ENCODE measurements at places on chromosomes 2 and 18. TPM values are rescaled to one million over a fixed set of nuclear protein-coding genes. Genes with fewer than 3 reads are reported as not detected.

GRCh38 chr2:102041351-102041750 is 49.6 kb downstream of the IL1R2 start:
- H3K4me1 ChIP-seq = peaks cover 40% of the 10 kb centered on the region
- no peaks in the 10 kb centered on the region for H3K27me3 ChIP-seq
- no peaks in the 10 kb centered on the region for H3K36me3 ChIP-seq
- no peak overlapping the region for H3K4me3 ChIP-seq
- H3K27ac ChIP-seq = no peak overlapping the region

DNA sequence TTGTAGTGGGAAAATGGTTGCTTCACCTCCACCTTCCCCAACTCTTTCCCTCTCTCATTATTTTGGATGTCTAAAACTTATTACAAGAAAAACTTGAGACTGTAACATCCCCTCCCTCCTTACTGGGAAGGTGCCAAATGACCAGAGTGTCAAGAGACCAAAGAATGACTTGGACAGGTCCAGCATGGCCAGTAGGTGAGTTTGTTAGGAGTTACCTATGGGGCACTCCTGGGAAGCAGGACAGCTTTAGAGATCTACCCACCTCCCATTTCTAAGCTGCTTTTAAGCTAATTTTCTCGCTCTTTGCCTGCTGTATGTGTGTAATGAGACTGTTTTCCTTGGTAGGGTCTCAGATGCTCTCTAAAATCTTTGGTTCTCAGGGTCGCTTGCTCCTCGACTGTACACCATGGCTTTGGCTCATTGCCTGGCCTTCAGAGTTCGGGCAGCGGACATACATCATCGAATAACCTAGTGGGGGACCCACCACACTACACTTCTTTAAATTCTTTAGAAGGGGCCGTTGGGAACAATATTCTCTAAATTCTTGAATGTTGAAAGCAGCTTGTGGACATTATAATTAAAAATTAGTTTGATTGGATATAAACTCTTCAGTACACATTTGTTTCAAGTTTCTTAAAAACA is 45.2 kb downstream of the SLC30A6 start:
- no peaks in the 10 kb centered on the region for H3K36me3 ChIP-seq
- H3K27me3 ChIP-seq = no peaks in the 10 kb centered on the region
- no peak overlapping the region for H3K27ac ChIP-seq
- DNase-seq = no peak
- H3K4me1 ChIP-seq = no peaks in the 10 kb centered on the region

The GREB1L gene
- total RNA-seq = 12.7 TPM

DNA sequence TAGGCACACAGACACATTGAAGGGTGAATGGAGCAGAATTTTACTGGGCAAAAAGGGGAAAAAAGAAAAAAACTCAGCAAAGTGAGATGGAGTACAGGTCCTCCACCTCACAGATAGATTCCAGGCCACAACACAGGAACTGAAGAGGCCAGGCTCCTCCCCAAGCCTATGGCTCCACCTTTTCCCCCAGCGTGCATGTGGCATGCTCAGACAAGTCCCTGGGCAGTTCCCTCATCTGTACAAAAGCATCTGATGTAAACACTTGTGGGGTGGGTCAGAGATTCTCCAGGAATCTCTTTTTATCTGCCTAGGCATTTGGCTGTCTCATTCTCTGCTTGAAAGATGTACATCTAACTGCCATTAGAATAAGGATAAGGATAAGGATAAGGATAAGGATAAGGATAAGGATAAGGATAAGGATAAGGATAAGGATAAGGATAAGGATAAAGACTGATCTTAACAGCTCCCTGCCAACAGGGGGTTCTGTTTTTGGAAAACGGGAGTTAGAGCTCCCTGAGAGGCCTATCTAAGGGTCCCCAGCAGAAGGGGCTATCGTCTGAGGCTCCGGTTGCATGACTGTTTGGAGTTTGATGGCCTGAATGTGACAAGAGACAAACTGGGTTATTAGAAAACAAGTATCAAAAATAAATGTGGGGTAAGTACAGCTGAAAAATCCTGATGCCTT is 17.2 kb upstream of the ASXL3 start:
- H3K36me3 ChIP-seq = no peaks in the 10 kb centered on the region
- H3K27me3 ChIP-seq = no peaks in the 10 kb centered on the region
- no peak for DNase-seq
- no peak overlapping the region for H3K4me3 ChIP-seq

- no peaks in the 10 kb centered on the region for H3K36me3 ChIP-seq
- H3K4me1 ChIP-seq = peaks cover 73% of the 10 kb centered on the region
- H3K4me3 ChIP-seq = peak overlapping the region; percentile 27
These were observed 21.0 kb upstream of the GLS start for GRCh38 chr2:190859347-190860297.

- no peaks in the 10 kb centered on the region for H3K4me1 ChIP-seq
- no peak overlapping the region for H3K4me3 ChIP-seq
- no peak overlapping the region for H3K27ac ChIP-seq
- no peaks in the 10 kb centered on the region for H3K27me3 ChIP-seq
These were observed 1402.0 kb upstream of the PIK3C3 start for GRCh38 chr18:40553029-40553428.

DNA sequence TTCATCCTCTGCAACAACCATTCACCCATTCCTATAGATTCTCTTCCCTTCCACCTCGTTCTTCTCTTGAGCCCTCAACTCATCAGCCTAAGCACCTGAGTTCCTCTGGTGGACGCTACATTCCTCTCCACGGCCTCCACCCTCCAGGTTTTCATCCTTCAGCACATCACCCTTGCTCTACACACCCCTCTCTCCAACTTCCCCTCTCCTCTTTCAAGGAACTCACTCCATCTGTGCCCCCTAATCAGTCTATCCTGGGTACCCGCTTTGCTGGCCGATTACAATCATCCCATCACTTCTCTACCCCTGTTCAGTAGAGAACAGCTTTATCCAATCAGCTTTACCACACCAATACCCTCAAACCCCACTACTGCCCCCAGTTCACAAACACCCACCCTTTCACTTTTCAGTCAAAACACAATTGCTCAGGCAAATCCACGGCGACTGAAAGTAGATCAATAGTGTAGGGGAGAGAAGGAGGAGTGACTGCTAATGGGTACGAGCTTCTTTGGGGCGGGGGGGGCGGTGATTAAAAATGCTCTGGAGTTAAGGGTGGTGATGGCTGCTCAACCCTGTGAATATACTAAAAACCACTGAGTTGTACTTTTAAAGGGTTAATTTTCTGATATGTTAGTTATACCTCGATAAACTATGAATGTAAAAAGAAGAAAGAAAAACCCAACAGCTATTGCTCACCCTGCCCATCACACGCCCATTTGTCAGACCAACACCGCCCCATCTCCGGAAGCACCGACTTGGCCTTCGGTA is 857 bp downstream of the DYM start:
- DNase-seq = no peak
- peaks cover 34% of the 10 kb centered on the region for H3K4me1 ChIP-seq
- H3K27me3 ChIP-seq = no peaks in the 10 kb centered on the region
- peak overlapping the region; percentile 97 for H3K4me3 ChIP-seq
- H3K27ac ChIP-seq = peak overlapping the region; percentile 92

The KIAA1328 gene
- 14.4 TPM for total RNA-seq

DNA sequence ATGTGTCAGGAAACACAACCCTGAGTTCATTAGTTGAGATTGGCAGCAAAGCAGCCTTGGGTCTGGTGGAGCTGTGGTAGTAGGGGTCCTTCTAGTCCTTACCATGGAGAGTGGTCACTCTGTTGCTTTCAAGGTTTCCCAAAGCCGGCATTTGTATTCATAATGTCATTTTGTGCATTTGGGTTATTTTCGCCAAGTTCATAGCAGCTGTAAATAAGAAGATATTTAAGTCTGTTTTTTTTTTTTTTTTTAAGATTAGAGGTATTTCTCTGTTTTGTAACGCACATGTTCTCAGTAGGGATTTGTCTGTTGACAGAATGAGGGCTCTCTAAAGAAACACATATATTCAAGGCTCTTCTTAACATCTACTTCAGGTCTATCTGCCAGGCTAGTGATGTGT is 114.1 kb downstream of the PRPF40A start:
- H3K27ac ChIP-seq = no peak overlapping the region
- H3K4me3 ChIP-seq = no peak overlapping the region
- no peak for DNase-seq
- H3K4me1 ChIP-seq = no peaks in the 10 kb centered on the region
- no peaks in the 10 kb centered on the region for H3K27me3 ChIP-seq

The ACMSD gene
- total RNA-seq = not detected
